ENCODE measurements at places on chromosomes 1 and 21. TPM values are rescaled to one million over a fixed set of nuclear protein-coding genes. Genes with fewer than 3 reads are reported as not detected.

TMPRSS2 gene
- not detected for total RNA-seq

RYR2 gene
- 0.40 TPM for total RNA-seq

SIPA1L2 gene
- total RNA-seq = 1.8 TPM

DNA sequence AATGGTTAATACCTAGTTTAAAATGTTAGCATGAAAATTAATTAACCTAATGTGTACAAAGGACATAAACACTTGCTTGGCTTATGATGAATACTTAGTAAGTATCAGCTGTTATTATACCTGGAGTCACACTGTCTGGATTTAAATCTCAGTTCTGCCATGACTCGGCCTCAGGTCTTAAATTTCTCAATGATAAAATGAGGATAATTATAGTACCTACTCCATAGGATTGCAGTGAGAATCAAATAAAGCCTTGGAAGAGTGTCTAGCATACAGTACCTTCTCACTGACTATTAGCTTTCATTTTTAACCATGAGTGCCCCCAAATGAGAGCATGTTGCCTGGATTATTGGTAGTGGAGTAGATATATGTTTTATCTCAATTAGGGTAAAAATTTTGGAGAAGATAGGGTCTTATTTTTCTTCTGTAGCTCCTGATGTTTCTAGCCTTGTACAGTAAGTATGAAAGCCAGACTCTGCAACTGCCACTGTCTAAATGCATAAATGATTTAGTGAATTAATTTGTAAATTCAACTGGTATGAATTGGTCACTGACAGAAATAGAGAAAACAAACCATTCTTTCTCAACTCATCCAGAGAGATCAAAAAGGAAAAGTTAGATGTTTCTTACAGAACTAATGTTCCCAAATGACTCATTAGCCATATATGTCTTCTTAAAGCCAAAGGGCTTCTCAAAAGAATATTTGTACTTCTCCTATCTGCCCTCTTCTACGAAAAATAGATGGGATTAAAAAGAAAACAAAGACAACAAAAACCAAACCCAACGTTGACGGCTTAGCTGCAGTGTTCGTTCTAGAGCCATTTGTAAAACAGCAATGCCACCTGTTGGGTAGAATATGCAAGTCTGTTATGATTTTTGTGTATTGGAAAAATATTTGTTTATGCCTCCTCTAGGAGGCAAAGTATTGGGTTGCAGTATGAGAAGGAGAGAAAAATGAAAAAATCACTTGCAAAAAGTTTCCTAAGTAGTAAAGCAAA, 53.8 kb upstream of the MROH9 start:
- DNase-seq = peak; percentile 41

DNA sequence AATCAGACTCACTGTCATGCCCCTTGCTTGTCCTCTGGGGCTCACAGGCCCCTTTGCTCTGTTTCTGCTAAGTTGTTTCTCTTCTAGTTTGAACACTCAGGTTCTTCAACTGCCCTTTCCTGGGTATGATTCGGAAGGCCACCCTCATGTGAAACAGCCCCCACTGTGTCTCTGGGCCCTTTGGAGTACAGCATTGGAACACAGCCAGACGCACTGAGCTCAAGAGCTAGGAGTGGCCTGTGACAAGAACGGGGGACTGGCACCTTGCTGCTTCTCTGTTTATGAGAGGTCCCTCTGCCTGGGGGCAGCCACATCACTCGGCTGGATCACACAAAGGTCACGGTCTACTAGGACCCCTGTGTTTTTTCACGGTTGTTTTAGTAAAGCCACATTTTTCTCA, 114.4 kb upstream of the ZC3H12A start:
- DNase-seq = no peak

DNA sequence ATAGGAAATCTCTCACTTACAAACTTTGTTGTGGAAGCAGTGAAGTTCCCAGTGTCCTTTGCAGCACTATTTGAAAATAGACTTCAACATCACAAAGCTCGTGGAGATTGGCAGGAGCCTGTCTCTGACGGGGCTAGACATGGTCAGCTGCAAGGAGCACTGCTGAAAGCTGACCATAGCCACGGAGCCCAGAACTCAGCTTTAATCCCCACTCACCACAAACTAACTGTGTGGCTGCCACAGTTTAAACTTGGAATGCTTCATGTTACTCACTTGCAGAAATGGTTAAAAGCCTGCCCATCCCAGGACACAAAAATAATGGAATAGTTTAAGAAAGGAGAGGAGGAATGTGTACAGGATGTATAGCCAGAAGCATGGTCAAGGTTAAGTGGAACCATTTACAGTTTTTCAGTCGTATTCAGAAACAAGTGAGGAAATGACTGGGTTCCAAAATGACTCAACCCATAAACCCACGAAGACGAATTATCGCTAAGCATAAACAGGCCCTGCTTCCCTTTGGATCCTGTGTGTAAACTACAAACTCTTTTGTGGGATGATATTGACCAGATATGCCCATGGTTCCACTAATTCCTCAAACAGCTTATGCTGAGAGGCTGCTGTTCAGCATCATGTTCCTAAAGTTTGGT, 18.2 kb downstream of the DNALI1 start:
- DNase-seq = peak; percentile 81

DNA sequence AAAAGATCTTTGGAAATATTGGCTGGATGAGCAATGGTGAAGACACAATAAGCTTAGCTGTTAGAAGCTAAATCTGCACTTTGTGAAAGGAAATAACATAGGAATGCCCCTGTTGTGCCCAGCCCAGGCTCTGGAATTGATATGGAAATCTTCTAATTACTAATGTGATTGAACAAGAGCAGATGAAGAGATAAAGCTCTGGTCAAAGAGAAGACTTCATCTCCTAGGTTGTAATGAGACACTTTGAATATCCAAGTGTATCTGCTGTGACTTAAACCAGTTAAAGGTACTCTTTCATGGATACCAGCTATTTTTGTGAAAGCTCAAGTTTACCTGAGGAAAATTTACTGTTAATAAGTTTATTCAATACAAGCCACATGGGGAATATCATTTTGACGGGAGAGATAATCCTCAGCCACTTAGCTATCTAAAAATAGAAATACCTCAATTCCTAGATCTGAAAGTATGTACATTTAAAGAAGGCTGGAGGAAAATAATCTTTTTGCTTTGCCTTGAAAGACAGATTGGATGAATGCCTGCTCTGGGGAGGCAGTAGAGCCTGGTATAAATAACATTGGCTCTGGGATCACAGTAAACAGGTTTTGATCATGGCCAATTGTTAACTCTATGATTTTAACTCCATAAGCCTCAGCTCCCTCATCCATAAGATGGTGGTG, 494.0 kb upstream of the B3GALT2 start:
- no peak for DNase-seq

- no peak for DNase-seq
These were observed 115.9 kb upstream of the NEK7 start for GRCh38 chr1:198040880-198041279.

DNA sequence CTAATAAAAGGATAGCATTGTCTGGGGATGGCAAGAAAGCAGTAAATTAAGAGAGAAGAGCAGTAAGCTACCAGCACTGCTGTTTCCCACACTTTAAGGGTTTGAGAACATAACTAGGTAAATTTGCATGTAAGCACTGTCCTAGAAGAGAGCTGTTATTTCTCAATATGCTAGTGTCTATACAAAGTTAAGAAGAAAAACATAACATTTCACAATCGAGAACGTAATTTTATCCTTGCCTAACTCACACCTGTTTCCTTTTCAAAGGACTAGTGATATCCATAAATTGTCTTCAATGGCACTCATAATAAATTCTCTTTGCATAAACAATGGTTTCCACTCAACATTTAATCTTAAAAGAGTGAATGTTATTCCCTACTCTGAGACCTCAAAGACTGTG, 576.0 kb downstream of the PTBP2 start:
- DNase-seq = no peak

DNA sequence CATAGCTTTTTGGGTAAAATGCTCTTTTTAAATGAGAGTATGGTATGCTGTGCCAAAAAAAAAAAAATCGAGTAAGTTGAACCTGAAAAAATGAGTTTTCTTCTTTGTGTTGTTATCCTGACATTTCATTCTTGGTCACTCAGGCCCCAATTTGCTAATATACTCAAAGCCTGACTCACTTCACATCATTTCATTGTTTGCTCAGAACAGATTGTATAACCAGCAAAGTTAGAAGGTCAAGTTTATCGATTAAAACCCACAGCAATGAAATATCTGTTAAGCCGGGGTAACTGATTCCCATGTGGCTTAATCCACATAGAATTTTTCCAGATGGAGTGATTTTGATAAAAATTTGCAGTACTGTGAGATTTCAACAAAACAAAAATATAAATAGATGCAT, 363.7 kb downstream of the NEGR1 start:
- DNase-seq = no peak

DNA sequence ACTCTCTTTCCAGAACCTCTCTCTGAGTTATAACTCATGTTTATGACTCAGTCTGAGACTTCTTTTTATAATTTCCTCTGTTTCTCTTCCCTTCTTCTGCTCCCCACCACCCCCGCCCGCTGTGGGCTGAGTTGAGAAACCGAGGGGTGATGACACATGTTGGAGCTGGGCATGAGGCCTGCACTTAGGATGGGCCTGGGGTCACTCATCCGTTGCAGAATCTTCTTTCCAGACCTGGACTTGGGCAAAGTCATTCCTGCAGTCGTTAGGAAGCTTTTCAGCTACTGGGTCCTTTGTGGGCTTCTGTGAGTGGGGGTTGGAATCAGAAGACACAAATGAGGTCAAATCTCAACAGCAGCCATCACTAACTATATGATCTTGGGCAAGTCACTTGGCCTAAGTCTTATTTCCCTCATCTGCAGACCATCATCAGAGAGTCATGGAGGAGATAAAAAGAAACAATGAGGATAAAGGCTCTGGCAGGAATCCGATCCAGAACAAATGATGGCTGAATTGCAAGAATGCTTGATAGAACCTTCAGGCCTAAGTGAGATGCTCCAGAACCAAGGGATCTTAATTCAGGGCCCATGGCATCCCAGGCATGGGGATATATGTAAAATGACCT, 53.4 kb downstream of the RPS6KA1 start:
- DNase-seq = peak; percentile 79

- peak; percentile 91 for DNase-seq
These were observed 100.7 kb upstream of the SLC25A33 start for GRCh38 chr1:9438431-9439073.

GRCh38 chr1:193472838-193473398, 286.5 kb upstream of the B3GALT2 start:
- no peak for DNase-seq

DNA sequence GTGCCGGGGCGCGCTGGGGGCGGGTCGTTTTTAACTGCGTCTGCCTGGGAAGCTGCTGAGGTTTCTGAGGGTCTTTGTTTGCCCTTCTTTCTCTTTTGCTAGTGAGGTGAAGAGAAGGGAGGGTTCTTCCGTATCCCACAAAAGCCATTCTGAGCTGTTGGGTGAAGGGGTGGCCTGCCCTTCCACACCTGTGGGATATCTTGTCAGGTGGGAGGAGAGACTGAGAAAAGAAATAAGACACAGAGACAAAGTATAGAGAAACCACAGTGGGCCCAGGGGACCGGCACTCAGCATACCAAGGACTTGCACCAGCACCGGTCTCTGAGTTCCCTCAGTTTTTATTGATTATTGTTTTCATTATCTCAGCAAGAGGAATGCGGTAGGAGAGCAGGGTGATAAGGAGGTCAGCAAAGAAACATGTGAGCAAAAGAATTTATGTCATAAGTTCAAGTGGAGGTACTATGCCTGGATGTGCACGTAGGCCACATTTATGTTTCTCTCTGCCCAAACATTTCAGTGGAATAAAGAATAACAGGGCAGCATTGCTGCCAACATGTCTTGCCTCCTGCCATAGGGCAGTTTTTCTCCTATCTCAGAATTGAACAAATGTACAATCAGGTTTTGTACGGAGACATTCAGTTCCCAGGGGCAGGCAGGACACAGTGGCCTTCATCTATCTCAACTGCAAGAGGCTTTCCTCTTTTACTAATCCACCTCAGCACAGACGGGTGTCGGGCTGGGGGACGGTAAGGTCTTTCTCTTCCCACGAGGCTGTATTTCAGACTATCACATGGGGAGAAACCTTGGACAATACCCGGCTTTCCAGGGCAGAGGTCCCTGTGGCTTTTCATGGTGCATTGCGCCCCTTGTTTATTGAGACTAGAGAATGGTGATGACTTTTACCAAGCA, 972 bp downstream of the PGBD2 start:
- no peak for DNase-seq

- peak; percentile 54 for DNase-seq
These were observed 40.2 kb upstream of the KCNA10 start for GRCh38 chr1:110559157-110559556.

All from HT1080 (cell line).